H54 (cell line): ENCODE measurements at places on chromosomes 2 and 18.

DNA sequence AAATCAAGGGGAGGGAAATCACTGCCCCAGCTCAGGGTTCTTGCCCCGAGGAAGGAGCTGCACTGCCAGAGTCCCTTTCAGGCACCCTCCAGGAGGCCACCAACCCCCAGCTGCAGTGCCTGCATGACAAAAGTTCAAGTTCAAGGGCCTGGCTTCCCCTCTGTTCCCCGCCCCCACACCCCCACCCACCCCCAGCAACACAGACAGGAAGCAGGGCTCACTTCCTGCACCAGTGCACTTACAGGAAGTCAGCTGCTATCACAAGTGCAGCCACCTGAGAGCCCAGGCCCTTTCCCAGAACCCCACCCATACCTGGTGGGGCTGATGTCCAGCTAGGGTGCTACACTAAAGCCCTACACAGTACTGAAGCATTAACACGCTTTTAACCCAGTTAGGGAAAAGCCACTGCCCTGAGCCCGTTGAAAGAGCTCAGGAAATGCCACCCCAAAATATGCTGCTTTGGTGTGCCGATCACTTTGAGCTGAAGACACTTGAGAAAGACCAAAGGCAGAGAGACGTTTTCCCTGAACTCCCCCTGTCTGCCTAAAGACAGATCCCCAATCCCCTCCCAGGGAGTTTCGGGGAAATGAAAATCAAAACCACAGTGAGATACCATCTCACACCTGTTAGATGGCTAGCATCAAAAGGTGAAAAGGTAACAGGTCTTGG is 109.9 kb upstream of the CAB39 start:
- no peak for DNase-seq

DNA sequence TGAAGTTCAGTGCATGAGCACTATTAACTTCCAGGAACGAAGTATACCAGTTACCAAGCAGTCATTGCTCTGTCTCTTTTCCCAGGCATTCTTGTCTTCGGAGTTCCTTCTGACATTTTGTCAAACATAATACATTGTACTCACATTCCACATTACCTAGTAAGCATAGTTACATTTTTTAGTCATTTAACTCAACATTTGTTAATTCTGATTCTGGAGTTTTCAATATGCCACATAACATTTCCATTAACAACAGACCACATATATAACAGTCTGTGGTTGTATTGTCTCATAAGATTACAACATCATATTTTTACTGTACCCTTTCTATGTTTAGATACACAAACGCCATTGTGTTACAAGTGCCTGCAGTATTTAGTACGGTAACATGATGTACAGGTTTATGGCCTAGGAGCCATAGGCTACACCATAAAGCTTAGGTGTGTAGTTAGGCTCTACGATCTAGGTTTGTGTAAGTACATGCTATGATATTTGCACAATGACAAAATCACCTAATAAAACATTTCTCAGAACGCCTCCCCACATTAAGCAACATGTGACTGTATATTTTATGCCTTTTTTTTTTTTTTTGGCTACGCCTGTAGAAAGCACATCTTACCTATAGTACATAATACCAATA is 187.1 kb downstream of the DYM start:
- no peak for DNase-seq

GRCh38 chr2:134269972-134270735 is 16.3 kb downstream of the MGAT5 start:
- DNase-seq, result no peak

DNA sequence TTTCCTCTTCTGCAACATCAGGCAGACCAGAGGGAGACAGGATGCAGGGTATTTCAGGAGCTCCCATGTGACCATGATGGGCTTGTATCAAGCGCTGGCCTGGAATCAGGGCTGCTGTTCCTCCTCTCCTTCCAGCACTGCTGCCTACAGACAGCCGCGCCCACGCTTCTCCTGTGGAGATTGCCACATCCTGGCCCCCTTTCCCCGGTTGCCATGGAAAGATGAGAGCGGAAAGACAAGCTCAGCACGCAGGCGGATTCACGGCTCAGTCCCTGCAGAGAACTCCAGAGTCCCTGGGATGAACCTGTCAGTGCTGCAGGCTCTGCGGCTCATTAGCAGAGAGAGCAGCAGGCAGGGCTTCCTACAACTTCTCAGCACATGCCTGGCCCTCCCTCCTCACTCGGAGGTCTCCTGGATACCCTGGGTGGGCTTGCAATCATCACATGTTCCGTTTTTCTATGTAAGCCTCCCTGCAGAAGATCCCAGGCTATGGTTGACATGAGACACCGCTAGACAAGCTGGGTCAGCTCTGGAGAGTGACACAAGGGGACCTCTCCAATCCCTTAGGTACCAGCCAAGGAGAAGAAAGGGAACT is 497.8 kb upstream of the MYT1L start:
- DNase-seq, result no peak

GRCh38 chr2:144349674-144350073 is 170.2 kb downstream of the ZEB2 start:
- no peak for DNase-seq
